Hepatic stellate cell (primary cell): ENCODE measurements at places on chromosomes 1 and 21.
A peak's percentile ranks its signal among the peaks of the same experiment; 100 is the strongest.

DNA sequence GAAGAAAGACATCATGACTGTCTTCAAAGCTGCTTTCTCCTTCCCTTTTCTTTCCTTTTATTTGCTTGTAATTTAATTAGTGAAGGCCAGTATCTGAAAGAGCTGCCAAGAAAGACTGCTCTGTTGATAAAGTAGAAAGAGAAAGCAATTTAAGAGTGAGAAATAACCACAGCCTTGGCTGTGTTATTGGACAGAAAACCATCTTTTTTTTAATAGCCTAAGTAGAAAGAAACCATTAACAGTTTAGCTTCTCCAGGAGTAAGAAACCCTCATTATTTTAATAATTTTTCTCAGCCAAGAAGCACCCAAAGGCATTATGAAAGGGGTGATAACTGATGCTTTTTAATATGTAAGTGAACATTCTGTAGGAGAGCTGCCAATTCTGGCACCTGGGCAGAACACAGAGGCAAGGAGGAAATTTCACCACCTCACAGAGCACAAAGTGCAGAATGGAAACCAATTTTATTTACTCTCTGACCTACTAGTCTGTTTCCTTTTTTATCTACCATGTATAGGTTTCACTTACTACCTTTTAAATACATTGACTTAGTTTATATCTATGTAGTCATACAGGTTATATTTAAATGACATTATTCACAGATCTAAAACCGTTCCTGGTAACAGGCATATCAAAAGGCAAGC, 703.2 kb downstream of the MRPL39 start:
- DNase-seq: no peak

DNA sequence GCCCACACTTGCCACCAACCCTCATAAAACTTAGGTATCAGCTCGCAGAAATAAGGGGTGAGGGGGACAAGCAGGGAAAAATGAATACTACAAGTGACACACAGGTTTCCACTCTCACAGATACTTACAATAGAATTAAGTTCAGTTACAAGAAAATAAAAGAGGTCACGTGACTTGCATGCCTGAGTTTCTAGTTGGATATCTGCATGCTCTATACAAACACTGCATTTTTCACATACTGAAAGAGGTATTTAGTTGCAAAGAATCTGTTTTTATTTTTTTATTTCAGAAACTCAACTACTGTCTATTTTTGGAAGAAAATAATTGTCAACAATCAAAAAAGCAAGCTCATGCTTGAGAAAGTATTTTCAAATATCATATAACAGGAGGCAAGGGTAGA, 43.5 kb downstream of the DPYD start:
- peak; percentile 2 for DNase-seq

GRCh38 chr1:192768463-192768862, 40.4 kb upstream of the RGS2 start:
- no peak for DNase-seq

GRCh38 chr1:198681252-198681651, 42.4 kb downstream of the PTPRC start:
- no peak for DNase-seq

GRCh38 chr21:42039911-42040351, 29.8 kb upstream of the ZBTB21 start:
- peak; percentile 86 for DNase-seq

DNA sequence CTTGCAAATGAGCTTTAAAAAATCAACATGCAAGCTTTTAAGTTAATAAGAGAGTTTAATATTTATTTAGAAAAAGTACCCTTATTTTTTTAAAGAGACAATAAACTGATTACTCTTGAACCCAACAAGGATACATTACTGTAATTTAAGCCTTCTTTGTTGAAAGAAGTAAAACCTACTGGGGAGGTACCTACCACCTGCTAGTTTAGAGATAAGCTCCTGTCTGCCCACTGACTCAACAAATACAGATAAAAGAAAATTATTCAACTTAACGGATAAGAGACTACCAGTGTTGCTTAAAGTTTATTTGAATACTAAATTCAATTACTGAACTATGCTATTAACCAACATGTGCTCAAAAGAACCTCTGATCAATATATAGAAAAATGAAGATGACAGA, 23.1 kb downstream of the USP24 start:
- DNase-seq: no peak

DNA sequence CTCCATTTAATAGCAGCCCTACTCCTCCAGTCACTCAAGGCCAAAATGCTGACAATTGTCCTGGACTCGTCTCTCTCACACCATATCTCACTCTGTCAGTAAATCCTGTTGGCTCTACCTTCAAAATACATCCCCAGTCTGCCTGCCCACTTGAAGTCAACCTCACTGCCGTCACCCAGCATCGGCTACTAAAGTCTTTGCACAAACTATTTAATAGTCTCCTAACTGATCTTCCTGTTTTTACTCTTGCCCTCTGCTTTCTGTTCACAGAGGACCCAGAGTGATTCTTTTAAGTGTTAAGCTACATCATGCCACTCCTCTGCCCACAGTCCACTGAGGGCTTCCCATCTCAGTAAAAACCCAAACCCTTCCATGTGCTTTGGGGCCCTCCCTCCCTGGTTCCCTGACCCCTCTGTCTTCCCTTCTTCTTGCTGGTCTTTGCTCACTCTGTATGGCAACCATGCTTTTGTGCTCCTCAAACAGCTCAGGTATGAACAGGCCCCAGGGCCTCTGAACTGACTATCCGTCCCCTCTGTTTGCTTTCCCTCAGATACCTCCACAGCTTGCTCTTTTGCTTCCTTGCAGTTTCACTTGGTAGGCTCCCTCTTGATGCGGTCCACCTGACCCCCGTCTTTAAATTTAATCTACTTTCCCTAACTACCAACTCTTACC, 19.0 kb downstream of the RNASEL start:
- DNase-seq: no peak

DNA sequence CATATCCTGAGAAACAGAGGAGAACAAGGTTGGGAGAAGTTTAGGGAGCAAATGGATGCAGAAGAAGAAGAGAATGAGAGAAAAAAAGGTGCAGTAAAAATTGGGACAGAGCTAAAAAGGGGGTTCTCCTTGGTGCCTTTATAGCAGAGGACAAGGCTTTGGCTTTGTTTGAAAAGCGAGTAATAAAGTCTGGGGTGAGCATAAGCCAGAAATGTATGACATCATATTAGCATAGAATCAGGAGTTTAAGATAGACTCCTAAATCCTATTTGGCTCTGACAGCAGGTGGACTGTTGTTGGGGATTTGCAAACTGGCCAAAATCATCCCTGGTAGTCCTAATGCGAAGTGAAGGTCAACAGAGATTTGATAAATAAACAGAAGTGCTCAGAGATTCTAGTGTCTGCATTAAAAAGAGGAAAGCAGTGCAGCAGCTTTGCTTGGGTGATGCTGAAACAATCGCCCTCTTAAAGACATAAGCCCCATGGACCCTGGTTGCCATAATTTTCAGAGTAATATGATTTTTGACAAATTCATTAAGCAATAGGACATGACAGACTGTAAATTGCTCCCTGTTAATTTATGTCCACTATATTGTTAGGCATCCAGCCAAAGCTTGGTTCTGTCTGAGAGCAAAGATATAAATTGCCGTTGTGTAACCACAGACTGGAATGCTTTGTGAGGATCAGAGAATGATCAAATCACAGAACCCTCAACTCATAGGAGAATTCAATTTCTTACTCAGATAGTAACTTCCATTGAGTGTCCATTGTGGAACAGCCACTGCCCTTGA, 385.0 kb upstream of the NFIA start:
- no peak for DNase-seq

DNA sequence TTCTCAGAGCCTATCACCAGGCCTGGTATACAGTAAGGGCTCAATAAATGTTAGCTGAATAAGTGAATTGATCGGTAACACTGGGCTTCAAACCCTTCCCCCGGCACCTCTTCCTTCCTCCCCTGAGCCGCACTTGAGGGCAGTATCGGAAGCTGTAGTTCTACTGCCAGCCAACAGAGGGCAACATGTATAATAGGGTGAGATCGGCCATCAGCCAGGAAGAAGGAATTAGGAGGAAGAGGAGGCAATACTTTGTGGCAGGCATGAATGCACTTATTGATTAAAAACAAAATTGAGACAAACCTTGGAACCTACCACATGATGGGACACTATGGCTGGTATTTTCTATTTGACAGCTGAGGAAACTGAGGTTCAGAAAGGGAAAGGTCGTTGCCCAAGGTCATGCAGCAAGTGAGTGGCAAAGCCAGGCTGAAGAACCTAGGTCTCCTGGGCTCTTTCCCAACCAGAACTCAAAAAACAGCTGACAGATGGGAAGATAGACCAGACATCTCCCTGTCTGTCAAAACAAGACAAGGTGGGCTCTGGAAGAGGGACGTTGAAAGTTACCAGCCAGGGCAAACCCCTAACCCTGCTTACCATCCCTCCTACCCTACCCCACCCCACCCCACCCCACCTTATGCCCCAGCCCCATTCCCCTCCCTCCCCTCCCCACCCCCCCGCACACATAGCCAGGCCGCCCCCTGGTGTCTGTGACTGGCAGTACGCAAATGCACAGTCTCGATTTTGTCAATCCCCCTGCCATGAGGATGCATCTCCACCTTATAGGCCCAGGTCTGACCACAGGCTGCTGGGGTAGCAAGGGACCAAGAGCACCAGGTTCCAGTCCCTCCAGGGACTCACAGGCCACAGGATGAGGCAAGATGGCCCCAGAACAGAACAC, 107.3 kb upstream of the RUNX3 start:
- peak; percentile 58 for DNase-seq

GRCh38 chr1:153253693-153254092, 5.8 kb upstream of the LORICRIN start:
- no peak for DNase-seq

GRCh38 chr1:174916846-174917245, 82.9 kb upstream of the CACYBP start:
- no peak for DNase-seq

DNA sequence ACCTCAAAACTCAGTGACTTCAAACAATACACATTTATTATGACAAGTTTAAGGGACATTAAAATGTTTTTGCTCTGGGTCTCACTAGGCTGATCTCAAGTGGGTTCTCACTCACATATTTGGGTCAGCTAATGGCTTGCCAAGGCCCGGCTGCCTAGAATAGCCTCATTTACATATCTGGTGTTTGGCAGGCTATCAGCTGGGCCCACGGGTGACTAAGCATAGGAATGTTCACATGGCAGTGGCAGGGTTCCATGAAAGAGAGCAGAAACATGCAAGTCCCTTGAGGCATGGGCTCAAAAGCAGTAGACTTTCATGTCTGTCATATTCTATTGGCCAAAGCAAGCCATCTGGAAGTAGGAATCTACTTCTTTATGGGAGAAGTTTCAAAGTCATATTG, 492.6 kb downstream of the KCNT2 start:
- DNase-seq: no peak

DNA sequence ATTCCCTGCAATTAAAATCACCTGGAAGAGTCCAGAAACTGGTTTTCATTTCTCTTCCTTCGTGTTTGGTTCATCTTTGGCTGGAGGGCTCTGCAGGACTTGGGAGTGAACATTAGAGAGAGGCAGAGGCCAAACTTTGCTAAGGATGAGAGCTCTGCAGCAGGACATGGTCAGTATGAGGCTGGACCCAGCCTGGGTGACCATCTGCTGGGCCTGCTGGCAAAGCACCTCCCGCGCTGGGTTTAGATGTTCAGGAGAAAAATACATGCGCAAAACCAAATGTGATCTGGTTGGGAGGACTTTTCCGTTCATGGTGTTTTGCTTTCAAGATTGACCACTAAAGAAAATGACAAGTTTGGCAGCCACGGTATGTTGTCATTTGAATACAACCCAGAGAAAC, 15.9 kb downstream of the KAZN start:
- no peak for DNase-seq

DNA sequence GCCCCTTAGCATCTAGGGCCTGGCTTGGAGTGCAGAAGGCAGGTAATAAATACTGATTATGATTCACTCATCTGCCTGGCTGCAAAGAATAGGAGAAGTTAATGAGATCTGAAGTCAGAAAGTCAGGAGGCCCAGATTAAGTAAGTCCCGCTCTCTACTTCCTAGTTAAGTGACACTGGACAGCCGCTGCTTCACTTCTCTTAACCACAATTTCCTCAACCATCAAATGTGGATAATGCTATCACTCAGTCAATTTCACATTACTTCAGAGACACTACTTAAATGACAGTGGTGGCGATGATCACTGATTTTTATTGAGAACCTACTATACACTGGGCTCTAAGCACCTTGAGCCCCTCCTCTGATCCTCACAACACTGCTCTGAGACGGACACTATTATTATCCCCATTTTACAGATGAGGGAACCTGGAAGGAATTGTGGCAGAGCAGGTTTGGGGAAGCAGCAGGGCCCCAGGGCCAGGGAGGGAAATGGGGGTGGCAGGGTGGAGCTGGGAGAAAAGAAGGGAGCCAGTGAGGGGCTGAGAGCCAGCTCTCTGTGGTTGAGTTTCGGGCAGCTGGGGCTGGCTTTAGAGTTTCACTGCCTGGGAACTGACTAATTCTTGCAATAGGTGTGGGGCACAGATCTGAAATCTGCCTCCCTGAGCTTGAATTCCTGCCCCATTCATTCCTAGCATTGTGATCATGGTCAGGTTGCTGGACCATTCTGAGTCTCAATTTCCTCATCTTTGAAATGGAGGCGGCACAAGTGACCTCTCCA, 2.4 kb upstream of the E2F2 start:
- no peak for DNase-seq

DNA sequence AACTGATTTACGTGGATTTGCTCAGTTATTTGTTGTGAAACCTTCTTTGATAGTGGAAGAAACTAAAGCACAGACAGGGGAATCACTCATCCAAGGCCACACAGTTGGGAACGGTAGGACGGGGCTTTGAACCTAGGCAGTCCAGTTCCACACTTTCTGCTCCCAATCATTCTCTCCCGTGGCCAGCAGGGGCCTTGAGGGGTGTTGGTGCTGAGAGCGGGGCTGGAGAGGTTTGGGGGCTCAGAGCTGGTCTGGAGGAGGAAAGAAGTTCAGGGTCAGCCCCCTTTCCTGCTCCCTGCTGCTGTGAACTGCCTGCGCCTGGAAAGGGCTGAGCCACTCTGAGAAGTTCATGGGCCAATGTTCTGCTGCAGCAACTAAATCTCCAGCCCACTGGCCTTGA, 31.4 kb upstream of the ACTL8 start:
- no peak for DNase-seq

DNA sequence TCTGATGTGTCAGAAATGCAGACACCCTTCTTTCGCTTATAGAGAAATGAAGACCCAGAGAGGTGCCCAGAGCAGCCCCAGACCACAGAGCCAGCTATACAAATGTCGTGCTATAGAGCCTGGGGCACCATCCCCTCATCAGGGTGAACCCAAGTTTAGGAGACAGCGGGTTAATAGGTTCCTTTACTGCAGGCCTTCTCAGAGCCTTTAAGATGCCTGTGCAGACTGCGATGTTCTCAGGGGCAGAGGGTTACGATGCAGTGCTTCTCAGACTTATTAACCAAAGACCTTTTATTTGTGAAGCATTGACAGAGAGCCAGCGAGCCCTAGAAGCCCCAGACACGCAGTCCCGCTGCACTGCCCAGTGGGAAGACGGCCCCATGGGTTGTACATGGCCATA, 46.9 kb downstream of the STPG1 start:
- DNase-seq: no peak

- no peak for DNase-seq
Measured at GRCh38 chr1:230572121-230573105, 69.9 kb upstream of the COG2 start.
